ENCODE measurements at places on chromosomes 13 and 19.

- DNase-seq = peak; percentile 56
These were observed 918 bp upstream of the LHB start for GRCh38 chr19:49017666-49018351.

- no peak for DNase-seq
These were observed 24.3 kb downstream of the ERCC5 start for GRCh38 chr13:102869948-102870676.

GRCh38 chr19:13162724-13163608 is 12.8 kb downstream of the IER2 start:
- peak; percentile 99 for DNase-seq

DNA sequence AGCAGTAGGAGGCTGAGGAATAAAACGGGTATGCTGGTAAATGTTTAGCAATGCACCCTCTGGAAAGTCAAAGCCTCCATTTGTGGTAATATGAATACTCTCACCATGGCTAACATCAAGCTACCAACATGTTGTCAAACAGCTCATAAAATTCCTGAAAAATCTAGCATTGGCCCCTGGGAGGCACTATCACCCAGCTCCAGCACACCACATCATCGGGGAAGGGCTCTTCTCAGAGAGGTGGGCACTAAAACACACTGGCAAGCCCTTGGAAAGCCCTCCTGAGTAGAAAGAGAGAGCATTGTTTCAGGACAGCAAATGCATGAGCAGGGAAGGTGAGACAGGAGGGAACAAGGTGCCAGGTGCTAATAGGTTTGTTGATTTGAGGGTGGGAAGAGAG is 53.9 kb upstream of the FLT1 start:
- DNase-seq = peak; percentile 18

GRCh38 chr13:101712026-101712348 is 259.5 kb downstream of the ITGBL1 start:
- DNase-seq = peak; percentile 59

DNA sequence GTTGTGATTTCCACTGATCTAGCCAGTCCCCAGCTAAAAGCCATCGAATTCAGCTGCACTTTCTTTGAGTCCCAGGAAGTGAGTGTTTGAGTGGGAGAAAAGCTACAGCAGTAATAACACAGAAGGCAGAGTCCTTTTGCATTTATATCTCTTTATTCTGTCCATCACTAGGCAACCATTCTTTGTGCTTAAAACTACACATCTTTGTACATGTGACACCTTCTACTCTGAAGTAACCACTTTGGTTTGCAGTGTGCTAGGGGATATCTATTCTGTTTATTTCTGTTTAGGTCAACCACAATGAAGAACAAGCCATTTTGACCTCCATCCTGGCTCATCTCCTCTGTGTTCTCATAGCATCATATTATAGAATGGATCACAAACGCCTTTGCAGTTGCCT is 226.0 kb upstream of the SERP2 start:
- DNase-seq = no peak

DNA sequence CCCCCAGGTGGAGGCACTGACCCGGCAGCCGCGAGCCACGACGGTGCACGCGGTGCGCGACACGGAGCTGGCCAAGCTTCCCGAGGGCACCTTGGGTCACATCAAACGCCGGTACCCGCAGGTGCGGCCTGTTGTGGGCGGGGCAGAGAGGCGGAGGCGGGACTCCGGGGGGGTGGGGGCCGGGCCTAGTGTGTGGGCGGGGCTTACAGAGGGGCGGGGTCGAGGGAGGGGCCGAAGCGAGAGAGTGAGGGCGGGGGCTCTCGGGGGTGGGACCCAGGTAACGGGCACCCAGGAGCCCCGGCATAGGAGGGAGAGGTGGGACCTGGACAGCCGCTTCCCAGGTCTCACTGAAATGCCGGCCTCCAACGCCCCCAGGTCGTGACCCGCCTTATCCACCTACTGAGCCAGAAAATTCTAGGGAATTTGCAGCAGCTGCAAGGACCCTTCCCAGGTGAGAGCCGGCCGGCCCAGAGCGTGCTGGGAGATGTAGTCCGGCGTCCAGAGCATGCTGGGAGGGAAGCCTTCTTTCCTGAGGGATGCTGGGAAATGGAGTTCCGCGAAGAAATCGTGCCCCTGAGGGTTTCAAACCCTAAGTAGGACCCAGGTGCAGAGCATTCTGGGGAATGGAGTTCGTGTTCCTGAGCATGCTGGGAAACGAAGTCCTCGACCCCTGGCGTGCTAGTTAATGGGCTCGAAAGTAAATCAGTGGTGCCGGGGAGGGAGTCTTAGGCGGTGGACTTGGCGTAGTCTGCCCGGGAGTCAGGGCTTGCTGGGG is 15.7 kb downstream of the PNPLA6 start:
- peak; percentile 65 for DNase-seq

DNA sequence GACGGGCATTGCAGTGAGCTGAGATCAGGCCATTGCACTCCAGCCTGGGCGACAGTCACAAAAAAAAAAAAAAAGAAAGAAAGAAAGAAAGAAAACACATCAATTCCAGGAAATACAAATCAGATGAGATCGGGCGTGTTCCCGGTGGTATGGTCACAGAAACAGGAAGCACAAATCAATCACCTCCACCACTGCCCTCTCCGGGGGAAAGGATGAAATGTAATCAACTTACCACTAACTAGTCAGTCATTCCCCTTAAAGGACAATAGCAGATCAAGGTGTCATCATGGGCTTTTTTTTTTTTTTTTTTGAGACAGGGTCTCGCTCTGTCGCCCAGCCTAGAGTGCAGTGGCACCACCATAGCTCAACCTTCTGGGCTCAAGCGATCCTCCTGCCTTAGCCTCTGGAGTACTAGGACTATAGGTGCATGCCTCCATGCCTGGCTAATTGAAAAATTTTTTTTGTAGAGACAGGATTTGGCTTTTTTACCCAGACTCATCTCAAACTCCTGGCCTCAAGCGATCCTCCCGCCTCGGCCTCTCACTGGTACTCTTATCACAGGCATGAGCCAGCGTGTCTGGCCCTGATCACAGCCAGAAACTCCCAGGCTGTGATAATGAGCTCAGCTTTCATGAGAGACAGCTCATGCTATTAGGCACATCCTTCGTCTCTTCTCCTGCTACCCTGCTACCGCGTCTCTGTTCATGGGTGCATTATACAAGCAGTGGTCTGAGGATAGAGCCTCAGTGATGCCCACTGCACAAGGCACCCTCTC is 6.8 kb upstream of the DPRX start:
- no peak for DNase-seq

DNA sequence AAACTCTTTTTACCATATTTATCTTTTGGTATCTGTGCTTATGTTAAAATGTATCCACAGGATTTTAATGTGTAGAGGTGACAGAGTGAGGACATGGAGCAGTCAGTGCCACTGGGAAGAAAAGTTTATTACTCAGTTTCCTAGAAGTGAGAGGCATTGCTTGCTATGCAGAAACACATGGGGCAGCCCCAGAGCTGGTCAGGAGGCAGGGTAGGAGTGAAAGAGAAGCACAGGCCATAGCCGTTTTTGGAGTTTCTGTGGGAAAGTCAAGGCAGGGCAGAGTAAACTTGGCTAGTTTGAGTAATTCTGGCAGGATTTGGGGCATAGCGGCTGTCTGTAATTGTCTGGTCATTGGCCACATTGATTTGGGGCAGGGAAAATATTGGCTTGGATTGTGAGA is 370.9 kb downstream of the FGF9 start:
- DNase-seq = no peak

- DNase-seq = no peak
These were observed 405.8 kb downstream of the SPRY2 start for GRCh38 chr13:79935121-79935520.

DNA sequence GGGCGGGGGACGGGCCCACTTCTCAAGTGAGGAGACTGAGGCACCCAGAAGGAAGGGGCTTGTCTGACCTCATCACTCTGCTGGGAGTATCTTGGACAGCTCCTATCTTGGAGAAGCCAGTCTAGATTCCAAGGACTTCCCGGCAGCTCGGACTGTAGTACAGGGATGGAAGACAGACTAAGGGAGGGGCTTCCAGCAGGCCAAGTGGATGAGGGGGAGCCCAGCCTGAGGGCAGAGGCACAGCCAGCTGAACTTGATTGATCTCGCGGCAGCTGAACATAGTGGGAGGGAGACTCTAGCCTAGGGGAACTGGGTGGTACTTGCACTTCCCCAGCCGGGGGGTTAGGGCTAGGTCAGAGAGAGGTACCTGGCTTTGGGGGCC is 711 bp downstream of the CILP2 start:
- no peak for DNase-seq

GRCh38 chr13:112828756-112829155 is 138.9 kb downstream of the ATP11A start:
- no peak for DNase-seq

- no peak for DNase-seq
These were observed 62.4 kb downstream of the URI1 start for GRCh38 chr19:30004403-30004802.

GRCh38 chr13:53783471-53783870 is 754.9 kb downstream of the OLFM4 start:
- DNase-seq = no peak

DNA sequence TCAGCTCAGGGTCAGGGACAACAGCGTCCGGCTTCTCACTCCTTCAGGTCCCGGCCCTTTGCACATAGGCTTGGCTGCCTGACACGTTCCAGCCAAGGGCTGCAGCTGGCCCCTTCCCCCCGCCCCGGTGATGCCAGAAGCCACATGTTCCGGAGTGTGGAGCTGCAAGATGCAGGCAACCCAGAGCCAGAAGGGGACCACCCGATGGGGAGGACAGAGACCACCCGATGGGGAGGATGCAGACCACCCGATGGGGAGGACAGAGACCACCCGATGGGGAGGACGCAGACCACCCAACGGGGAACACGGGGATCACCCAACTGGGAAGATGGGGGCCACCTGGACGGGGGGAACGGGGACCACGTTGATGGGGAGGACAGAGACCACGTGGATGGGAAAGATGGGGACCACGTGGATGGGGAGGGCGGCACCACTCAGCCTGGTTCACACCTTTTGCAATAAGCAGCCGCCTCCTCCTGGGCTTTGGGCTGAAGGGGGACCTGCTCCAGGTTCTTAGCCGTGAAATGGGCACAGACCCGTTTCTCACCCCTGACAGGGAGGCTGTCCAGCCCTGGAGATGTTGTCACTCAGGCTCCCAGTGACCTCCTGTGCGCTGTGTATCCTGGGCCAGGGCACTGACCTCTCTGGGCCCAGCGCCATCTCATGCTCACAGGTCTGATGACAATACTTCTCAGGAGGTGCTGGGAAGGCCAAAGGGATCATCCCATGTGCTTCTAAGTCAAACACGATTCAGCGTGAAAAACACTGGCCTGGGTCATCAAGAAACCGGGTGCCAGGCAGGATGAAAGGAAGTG is 34.5 kb downstream of the C13orf46 start:
- DNase-seq = no peak

DNA sequence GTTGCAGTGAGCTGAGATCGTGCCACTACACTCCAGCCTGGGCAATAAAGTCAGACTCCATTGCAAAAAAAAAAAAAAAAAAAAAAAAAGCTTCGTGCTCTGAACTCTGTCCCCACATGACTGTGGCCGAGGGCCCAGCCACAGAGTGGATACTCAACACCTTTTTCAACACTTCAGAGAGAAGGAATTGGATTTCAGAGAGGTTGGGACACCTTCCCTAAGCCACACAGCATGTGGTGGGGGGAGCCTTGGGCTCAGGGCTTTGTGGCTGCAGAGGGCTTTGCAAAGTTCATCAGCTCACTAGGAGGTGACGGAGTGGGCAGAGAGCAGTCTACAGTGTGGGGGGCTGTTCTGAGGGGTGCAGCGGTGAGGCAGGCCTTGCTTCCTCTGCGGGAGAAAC is 9.5 kb downstream of the LSM7 start:
- DNase-seq = no peak

GRCh38 chr13:76958841-76959432 is 10.6 kb downstream of the ACOD1 start:
- DNase-seq = no peak

DNA sequence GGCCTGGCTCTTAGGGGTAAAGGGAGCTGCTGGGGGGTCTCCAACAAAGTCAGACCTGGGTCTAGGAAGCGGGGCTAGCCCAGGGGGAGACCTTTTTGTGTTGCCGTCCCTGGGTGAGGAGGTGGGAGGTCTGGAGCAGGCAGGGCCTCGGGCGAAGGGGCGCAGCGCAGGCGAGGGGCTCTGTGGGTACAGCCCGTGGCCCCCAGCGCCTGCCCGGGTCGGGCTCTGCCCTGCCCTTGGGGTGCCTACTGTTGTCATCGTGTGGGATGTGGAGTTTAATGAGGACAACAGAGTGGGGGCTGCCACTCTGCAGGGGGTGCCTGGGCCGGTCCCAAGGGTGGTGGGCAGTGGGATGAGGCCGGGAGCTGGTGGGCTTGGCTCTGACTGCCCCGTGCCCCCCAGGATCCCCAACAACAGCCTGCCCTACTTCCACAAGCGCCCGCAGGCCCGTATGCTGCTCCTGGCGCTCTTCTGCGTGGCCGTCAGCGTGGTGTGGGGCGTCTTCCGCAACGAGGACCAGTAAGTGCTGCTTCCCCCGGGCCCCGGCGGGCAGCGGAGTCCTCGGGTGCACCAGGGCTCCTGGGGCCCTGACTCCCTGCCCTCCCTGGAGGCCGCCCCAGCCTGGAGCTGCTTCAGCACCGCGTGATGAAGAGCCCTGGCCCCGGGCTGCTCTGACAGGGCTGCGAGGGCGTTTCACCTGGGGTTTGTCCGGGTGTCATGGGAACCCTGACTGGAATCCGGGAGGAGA is 12.2 kb downstream of the SPPL2B start:
- no peak for DNase-seq

- peak; percentile 80 for DNase-seq
These were observed 53.8 kb downstream of the ESD start for GRCh38 chr13:46743191-46743590.

DNA sequence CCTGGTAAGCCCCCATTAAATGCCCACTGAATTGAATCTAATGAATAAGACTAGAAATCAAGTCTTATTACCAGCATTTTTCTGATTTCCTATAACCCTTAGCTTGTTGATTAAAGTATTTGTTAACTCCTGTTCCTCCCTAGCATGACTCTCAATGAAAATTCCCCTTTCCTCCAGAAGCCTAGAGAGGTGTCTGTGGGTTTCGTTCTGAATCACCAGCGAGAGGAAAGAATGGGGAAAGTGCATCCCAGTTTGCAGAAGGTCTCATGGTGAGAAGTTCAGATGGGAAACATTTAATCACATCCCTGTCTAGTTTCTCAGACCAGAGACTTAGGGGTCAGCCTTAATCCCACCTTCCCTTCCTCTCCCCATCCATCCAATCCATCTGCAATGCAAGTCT is 26.9 kb downstream of the POU2F2 start:
- DNase-seq = no peak

GRCh38 chr19:4018775-4019504 is 11.4 kb downstream of the PIAS4 start:
- DNase-seq = no peak

DNA sequence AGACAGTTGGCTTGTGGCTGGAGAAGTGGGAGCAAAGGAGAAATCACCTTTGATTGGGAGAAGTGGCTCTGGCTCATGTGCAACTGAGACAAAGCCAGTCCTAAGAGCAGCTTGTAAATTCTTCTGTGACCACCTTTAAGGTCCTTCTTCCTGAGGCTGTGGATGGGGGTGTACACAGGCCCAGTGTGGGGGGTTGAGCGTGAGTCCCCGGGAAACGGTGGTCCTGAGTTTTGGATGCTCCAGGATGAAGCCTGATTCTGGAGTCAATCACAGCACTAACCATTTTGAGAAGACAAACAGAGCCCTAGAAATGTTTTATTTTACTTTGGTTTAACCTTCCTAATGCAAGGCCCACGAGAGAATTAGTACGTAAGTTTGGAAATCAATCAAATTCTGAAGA is 3.9 kb upstream of the CEBPA start:
- no peak for DNase-seq
